Upper lobe of right lung (tissue), 1 donor: ENCODE measurements at places on chromosomes 3 and 15. TPM values are rescaled to one million over a fixed set of nuclear protein-coding genes. Genes with fewer than 3 reads are reported as not detected.

DNA sequence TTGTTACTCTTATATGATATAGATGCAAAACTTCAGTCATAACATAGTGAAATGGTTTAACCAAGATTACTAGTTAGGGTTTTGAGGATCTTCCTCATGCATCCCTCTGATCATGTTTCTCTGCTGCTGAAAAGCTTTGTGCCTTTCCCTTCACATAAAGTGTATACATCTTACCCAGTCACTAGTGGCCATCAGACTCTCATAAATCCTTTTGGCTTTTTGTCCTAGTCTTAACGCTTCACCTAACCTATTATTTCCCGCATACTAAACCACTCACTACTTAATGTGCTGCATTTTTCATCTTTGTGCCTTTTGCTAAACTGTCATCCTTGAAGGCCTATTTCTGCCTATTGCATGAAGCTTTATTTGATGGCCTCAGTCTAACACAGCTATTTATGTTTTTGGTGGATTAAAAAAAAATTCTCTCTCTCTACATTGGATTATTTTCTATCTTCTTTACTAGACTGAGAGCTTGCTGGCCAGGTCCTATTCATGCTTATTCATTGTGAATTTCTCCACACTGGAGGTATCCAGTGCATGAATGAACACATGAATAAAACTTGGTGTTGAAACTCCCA is 717.6 kb upstream of the GOLIM4 start:
- no peak for DNase-seq

- DNase-seq: no peak
Observed at GRCh38 chr15:85600001-85600400, 194.7 kb downstream of the KLHL25 start.

- DNase-seq: no peak
Observed at GRCh38 chr3:101255441-101255840, 64.9 kb downstream of the IMPG2 start.

- DNase-seq: no peak
Observed at GRCh38 chr15:48631176-48631770, 14.2 kb downstream of the FBN1 start.

GRCh38 chr15:82040390-82040789 is 5.4 kb downstream of the MEX3B start:
- DNase-seq: no peak

DNA sequence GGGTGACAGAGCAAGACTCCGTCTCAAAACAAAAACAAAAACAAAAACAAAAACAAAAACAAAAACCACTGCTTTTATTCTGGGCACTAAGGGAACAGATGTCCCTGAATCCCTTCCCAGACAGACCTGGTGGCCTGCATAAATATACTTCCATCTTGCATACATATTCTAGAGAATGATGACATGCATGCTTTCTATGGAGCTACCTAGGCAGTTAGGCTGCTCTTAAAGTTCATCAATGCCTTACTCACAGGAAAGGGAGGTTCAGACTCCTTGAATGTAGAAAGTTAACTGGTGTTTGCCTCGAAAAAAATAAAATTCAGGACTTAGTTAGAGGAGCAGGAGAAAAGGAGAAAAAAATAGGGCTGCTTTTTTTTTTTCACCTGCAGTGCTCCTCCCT is 72.6 kb downstream of the C3orf38 start:
- DNase-seq: no peak

Gene PTX3
- total RNA-seq: 7.2 TPM

DNA sequence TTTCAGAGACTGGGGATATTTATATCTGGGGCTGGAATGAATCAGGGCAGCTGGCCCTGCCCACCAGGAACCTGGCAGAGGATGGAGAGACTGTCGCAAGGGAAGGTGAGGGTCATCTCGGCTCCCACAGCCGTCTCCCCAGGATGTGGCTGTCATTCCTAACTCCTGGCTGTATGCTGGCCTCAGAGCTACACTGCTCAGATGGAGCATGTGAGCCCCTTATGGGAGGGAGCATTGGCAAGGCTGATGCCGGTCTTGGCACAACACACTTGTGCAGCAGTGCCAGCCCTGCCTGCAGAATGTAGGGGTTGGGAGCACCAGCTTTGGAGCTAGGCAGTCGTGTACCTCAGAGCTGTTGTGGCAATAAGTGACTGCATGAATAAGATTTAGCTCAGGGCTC is 5.2 kb downstream of the RCCD1 start:
- DNase-seq: no peak
